ENCODE measurements at places on chromosomes 5 and 9.

- DNase-seq: no peak
Measured at GRCh38 chr9:83154821-83155220, 91.9 kb upstream of the RASEF start.

- no peak for DNase-seq
Measured at GRCh38 chr9:124767821-124768220, 3.3 kb downstream of the NR6A1 start.

DNA sequence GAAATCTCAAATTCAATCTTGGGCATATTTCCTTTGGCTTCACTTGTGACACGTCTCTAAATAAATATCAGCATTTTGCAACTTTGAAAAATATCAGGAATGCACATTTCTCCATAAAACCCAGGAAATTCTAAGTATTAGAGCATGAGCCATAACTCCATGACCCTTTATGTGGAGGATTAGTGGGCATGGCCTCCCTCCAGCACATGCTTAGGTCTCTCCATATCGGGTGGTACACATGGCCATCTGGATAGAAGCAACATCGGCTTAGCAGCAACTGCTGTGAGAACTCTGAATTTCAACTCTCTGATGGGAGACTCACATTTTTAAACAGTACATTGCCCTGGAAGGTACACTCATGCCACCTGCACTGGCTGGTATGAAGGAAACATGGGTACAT lies 73.7 kb upstream of the EGFLAM start:
- no peak for DNase-seq

GRCh38 chr9:69223605-69224004 lies 49.5 kb downstream of the TJP2 start:
- peak; percentile 0 for DNase-seq

- no peak for DNase-seq
Measured at GRCh38 chr5:1542781-1543180, 19.0 kb upstream of the LPCAT1 start.

GRCh38 chr9:75429531-75430475 lies 341.5 kb downstream of the OSTF1 start:
- no peak for DNase-seq

GRCh38 chr9:83620841-83621636 lies 1.9 kb upstream of the IDNK start:
- peak; percentile 49 for DNase-seq

- no peak for DNase-seq
Measured at GRCh38 chr5:39014561-39014960, 59.6 kb downstream of the RICTOR start.

DNA sequence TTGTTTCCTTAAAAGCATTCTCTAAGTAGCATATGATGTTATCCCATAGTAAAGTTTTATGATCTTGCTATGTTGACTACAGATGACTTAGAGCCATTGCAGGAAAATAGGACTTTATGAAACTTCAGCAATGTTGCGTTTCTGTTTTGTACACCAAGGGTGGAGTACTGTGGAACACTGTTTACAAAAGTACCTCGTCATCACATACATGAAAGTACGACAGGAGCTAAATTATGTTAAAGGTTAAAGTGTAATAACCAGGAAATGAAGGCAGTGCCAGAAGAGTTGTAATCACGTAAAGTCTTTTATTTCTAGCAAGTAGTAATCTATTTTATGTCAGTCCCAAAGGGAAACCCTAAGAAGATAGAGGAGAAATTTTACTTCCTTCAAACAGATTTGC lies 50.9 kb downstream of the C9orf85 start:
- DNase-seq: no peak

DNA sequence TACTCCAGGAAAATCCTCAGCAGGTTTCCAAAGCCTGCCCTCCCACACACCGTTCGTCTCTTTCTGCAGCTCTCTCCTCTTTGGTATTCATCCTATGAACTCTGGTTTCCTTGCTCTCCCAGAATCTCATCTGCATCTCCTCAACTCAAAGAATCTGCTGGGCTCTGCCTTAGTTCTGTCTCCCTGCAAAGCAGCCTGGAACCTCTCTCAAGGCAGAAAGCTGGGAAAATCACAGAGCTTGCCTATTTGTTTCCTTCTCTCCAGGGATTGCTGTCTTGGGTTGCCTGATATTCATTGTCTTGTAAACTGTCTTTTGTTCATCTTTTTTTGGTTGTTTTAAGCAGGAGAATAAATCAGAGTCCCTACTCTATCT lies 5.3 kb upstream of the ERAP2 start:
- no peak for DNase-seq

- DNase-seq: no peak
Measured at GRCh38 chr9:37943345-37944265, 39.7 kb upstream of the SLC25A51 start.
